ENCODE measurements at places on chromosomes 11 and 22.
A peak's percentile ranks its signal among the peaks of the same experiment; 100 is the strongest.

- DNase-seq = peak; percentile 59
Measured at GRCh38 chr11:94788396-94788795, 20.2 kb downstream of the AMOTL1 start.

DNA sequence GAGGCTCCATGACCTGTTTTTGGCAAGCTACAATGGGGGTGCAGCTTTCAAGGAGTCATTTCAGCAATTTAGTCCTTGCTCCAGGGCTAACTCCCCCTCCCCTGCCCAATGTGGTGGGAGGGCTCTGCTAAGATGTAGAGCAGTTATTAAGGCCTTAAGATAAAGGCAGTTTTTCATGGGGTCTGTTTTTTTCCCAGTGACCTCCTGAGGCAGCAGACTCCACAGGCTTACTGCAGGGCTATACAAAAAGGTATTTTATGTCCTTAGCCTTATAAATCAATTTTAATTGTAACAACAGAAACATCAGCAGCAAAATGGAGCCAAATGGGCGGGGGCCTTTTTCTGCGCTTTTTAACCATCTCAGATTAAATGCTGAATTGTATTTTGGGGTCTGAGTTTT lies 192.3 kb downstream of the KIRREL3 start:
- no peak for DNase-seq

- peak; percentile 81 for DNase-seq
Measured at GRCh38 chr22:23709107-23709506, 18.3 kb downstream of the RGL4 start.

DNA sequence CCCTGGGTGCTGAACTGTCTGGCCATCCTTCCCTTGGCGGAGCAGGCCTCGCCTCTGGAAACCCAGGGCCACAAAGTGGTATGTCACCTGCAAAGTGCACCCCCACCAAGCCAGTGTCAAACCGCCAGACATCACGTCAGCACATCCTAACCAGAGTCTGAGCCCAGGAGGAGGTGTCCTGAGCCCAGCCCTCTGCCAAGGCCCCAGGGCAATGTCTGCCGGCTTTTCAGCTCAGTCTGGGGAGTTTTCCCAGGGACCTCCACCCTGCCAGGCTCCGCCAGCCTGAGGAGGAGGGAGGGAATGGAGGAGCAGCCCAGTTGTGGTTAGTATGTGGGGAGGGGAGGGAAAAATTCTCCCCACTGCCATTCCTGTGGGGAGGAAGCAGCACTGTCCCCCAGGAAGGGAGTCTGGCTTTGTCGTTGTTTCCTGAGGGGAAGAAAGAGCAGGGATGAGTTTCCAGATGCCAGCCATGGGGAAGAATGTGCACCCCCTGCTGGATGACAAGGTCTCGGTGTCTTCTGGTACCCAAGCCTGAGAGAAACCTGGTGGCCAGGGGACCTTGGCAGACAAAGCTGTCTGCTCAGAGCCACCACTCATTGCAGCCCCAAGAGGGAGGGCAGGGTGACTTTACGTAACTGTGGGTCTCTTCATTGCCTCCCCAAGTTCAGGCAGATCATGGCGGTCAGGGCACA lies 81.4 kb upstream of the CD82 start:
- DNase-seq = peak; percentile 7

- no peak for DNase-seq
Measured at GRCh38 chr11:95924414-95924760, 480 bp upstream of the MTMR2 start.

DNA sequence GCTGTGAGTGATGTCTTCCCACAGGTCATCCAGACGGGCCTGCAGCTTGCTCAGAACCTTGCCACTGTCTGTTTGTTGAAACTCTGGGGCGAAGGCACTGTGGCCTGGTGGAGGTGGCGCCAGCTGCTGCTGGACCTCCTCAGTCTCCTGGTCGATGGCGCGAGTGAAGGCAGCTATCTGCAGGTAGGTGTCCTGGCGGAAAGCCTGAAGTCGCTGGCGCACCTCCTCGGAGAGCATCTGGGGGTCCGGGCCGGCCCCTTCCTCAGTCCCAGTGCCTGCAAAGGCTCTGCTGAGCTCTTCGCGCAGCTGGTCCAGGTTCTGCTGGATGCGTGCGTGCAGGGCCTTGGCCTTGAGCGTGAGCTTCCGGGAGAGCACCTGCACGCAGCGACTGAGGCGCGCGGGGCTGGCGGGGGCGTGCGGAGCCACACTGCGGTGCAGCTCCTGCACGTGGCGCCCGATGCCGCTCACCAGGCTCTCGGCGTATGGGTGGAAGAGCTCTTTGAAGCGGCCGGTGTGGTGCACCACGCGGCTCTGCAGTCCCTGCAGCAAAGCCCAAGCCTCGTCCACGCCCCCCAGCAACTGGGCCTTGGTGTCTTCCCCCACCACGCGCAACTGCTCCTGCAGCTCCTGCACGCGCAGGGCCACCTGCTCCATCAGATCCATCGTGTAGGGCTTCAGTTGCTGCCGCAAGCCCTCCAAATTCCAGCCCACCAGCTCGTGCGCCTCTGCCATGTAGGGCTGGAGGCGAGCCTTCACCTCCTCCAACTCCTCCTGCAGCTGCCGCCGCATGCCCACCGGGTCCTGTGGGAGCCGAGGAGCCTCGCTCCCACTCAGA lies 1.3 kb downstream of the APOA5 start:
- DNase-seq = no peak

DNA sequence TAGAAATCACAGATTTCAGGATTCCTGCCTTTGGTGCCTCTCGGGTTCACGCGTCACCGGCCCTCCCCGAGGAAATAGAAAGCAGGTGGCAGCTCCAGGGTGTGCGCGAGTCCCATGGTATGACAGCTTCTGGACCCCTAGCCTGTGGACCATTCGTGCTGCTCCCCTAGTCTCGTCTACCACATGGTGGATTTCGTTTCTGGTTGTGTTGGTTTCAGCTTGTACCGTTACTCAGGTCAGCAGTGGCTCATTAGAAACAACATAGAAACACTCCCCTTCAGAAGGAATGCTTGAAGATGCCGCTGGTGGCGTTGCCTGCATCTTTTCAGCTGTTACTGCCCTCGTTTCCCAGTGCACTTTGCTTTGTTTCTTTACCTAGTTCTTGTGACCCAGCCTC lies 700 bp downstream of the TTC17 start:
- DNase-seq = peak; percentile 58

GRCh38 chr11:126604461-126604860 lies 249.0 kb downstream of the ST3GAL4 start:
- DNase-seq = no peak

DNA sequence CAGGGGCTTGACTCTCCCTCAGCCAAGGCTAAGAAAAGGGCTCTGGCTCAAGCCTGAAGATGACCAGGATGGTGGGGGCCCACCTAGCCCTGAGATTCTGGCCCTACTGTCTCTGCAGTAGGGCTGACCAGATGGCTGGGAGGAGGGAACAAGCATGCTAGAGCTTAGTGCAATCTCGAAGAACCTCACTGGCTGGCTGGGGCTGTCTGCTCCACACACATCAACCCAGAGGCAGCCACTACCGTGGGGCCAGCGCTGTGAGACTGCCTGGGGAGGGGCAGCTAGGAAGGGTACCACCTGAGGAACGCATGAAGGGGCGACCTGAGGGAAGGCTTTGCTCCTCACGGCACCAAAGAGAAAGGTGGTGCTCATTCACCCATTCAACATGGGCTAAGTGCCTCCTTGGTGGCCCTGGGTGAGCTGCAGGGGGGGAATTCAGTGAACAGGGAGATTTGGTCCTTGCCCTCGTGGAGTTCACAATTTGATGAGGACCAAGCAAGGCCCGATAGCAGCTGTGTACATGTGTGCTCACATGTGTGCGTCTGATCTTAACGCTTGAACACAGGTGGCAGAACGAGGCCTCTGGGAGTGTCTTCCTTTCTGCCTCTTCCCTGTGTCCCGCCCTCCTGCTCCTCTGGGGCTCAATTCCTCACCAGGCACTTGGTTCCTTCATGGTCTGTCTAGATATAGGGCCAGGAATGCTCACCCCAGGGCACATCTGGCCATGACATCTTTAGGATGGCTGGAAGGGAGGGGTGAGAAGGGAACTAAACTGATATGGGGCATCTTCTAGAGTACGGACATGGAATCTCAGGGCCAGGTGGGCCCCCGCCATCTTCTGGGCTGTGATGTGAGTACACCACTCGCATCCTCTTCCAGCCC lies 102.3 kb upstream of the PITPNB start:
- DNase-seq = no peak

- DNase-seq = no peak
Measured at GRCh38 chr11:118524356-118524755, 2.9 kb upstream of the TTC36 start.

- no peak for DNase-seq
Measured at GRCh38 chr22:40928657-40929056, 22.5 kb upstream of the RBX1 start.

DNA sequence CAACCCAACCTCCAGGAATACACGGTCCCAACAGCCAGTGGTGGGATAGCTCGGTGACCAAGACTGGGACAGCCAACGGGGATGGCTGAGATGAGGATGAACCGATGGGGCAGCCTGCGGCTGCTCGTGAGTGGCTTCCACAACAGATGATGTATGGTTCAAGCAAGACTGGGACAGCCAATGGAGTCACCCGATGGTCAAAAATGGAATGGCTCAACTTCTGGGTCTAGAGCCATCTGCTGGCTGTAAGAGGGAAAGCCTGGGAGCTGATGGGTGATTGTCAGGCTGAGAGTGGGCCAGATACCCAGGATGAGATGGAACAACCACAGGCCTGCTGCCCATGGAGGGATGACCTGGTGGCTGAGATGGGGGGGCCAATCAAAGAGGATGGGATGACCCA lies 35.5 kb downstream of the SYT7 start:
- no peak for DNase-seq

- no peak for DNase-seq
Measured at GRCh38 chr11:94326947-94327346, 22.6 kb downstream of the IZUMO1R start.

Measured in foreskin fibroblast (primary cell).